Stimulated activated CD4-positive, alpha-beta T cell treated with anti-CD3 and anti-CD28 coated beads, Interleukin-2, amount 100 ng/mL, for 48 hours (primary cell): ENCODE measurements at places on chromosomes 4 and X.

GRCh38 chrX:133403984-133404383, 11.3 kb downstream of the GPC4 start:
- DNase-seq = no peak

- DNase-seq = no peak
Measured at GRCh38 chr4:82528868-82529267, 32.9 kb downstream of the TMEM150C start.

DNA sequence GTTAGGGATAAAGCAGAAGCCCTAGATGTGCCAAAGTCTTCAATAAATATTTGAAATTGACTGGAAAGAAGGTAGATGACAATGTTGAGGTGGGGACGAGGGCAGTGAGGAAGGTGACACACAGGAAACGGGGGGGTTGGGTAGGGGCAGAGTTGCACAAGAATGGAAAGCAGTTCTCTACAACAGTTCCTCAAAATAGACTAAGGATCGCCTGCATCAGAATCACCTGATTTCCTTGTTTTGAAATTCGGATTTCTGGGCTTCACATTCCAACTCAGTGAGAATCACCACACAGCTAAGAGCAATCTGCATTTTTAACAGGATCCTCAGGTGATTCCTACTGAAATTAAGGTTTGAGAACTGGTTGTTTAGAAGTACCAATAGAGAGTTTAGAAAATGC, 70.6 kb downstream of the ARFIP1 start:
- no peak for DNase-seq

DNA sequence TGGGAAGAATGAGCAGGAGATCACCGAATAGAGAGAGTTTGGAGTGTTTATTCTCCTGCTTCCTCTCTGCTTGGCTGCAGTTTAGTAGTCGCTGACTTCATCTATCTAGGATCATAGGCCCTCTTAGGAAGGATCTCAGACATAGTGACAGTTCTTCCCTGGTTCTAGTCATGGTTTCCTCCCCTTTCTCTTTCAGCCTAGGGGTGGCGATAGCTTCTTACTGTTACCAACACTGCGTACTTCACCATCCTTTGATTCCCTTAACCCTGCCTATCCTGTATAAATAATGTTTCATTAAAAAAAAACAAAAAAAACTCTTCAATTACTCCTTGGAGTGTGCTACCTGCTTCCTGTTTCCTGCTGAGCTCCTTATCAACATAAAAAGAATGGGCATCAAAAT, 103.8 kb downstream of the DDX53 start:
- DNase-seq = no peak

DNA sequence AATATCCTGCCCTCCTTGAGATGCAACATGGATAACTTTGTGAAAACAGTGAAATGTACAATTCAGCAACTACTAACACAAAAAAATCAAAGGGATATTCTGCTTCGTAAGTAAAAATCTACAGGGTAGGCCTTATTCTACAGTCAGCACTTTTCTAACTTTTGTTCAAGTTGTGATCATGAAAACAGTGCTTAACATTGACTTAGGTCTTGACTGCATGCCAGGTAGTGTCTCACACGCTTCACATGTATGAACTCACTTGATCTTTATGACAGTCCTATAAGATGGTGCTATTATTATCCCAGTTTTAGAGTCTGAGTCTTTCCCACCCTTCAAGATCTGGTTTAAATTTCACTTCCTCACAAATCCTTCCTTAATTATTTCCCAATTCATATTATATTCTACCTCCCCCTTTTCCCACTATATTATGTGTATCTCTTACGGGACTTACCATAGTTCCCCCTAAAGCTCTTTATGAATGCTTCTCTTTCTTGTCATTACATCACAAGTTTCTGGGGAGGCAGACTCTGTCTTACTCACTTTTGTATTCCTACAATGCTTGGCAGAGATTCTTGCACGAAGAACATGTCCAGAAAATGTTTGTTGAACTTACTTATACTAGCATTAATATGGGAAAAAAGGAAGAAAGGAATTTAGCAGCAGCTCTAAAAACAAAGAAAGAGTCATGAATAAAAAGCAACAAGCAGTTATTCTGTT, 179.8 kb downstream of the SCFD2 start:
- no peak for DNase-seq

DNA sequence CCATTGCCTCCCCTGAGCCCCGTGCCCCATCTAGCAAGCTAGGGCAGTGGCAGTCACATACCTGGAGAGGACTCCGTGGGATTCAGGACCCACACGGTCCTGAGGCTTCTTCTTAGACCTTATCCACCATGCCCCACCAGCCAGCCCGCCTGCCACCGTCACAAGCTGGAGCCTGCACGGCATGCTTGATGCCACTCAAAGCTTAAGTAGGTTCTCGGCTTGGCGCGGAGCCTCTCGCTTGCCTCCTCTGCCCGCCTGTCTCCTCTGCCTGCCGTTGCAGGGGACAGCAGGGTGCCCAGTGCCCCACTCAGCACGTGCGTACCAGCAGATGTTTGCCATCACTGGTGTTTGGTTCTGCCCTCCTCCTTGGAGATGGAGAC, 14.1 kb downstream of the PSAPL1 start:
- DNase-seq = no peak

DNA sequence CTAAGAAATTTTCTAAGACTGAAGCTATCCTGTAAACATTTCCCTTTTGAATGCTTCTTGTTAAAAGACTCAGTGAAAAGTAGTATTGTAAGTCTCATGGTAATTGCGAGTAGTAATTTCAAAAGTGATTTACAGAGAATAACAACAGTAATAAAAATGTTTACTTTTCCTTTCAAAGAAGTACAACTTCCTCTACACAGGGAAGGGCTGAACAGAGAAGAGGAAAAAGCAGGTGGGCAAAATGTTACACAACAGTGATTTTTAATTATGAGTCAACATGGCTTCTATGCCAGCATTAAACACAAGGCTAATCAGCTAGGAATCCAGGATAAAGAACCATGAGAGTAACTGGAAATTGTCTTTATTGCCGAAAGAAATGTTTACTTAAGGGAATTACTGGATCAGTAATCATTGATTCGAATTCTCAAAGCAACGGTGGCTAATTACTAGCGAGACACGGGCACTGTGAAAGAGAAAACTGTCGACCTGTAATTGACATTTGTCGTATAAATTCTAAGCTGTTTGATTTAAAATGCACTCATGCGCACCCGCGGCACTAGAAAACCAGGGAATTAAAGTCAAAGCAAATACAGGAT, 15.4 kb downstream of the UTP3 start:
- no peak for DNase-seq

DNA sequence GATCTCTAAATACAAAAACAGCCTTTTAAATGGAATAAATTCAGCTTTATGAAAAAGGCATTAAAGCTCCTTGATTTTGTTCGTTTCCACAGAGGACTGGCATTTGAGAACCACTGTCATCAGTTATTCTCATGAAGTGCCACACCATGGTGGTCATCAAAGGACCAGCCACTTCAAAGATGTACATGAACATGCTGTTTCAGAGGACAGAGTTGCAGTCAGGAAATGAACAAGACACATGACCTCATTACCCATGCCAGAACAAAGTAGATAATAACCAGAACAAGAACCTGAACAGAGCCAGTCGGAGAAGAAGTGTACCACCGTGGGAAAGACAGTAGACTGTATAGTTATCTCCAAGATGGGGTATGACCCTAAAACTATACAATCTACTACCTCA, 122.7 kb upstream of the HSD17B10 start:
- no peak for DNase-seq

GRCh38 chrX:11382930-11383329, 89.7 kb downstream of the AMELX start:
- DNase-seq = no peak

DNA sequence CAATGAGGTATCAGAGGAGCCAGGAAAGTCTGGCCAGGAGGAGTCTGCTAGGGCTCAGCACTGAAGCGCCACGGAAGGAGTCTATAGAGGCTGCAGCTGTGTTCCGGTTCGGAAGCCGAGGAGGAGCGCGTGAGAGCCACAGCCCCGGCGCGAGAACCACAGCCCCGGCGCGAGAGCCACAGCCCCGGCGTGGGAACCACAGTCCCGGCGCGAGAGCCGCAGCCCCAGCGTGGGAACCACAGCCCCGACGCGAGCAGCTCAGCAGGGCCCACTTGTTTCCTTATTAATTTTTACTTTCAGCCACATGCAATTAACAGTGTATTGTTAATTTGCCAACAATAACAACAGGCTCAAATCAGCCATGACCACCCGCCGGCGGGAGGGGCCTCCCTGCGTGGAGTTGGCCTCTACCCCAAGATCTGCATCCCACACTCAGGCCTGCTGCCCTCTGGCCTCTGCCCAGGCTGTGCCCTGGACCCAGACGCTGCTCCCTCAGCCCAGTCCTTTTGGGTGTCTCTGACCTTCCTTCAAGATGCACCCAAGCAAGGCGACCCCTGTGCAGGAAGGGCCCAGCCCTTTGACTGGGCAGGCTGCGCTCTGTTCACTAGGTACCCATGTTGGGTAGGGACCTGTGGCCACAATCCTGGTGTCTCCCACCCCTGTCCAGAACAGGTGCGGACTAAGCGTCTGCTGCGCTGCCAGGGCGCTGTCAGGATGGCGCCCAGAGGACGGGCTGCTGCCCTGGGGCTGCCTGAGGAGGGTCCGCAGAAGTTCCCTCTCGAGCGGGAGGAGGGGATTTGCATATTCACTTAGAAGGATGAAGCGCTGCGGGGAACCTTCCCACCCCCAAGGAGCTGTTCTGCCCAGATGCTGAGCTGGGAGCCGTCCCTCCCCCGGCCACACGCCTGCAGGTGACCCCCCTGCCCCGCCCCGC, 113.8 kb downstream of the ADRA2C start:
- no peak for DNase-seq

DNA sequence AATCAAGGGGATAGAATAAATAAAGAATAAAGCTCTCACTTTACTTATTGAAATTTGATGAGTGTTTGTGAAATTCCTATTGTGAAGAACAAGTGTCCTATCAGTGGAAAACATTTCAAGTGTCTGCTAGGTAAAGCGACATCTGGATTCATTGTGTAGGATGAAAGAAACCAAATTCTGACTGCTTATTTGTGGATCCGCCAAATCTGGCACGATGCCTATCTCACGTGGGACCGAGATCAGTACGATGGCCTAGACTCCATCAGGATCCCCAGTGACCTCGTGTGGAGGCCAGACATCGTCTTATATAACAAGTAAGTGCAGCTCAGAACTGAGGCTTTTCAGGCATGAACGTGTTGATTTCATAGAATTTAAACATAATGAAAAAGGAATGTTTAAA, 1.9 kb downstream of the CHRNA9 start:
- no peak for DNase-seq
